ENCODE measurements at places on chromosomes 4 and X. TPM values are rescaled to one million over a fixed set of nuclear protein-coding genes. Genes with fewer than 3 reads are reported as not detected.

SPATA4 gene
- total RNA-seq, result not detected

DNA sequence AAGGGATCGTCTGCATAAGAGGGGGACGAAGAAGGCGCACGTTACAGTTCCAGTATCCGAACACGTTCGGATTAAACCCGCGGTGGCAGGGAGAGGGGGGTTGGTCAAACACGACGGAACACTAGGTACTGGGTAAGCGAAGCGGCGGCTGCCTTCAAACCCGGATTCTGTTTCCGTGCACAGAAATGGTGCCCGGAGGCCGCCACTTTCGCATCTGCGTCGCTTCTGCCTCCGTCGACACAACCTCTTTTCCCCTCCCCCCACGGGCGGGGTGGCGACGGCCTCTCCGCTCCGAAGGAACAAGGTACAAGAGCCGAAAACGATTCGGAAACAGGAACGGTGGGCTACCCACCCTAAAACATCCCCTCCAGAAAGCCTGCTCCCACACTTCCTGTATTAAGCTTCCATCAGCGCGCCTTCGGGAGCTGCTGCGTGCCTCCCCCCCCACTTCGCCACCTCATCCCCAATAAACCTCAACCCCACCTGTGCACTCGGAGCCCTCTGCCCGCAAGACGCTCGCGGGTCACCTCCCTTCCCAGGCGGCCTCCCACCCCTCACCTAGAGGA is 667 bp downstream of the G3BP2 start:
- peak; percentile 61 for DNase-seq

- no peak for DNase-seq
Observed at GRCh38 chr4:1296324-1297022, 6.8 kb downstream of the MAEA start.

DNA sequence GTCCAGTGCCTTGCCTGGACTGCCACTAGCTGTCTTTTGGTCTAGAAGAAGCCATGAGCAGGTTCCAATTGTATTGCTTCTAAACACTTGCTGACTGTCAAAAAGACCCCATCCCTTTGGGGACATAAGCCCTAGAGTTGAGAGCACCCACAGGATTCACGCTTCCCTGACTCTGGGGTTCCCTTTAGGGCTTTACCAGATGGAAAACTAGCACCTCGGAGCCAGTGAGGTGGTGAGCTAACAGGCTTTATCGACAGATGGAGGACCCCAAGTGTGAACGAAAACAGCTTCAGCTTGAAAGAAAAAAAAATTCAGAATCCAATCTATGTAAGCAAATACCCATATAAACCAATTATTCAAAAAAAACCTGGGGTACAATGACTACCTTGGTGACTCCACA is 90.8 kb downstream of the NAA11 start:
- DNase-seq, result no peak
